ENCODE measurements at places on chromosomes 4 and X.

- no peak for DNase-seq
These were observed 332.7 kb downstream of the PABPC4L start for GRCh38 chr4:133868856-133869255.

DNA sequence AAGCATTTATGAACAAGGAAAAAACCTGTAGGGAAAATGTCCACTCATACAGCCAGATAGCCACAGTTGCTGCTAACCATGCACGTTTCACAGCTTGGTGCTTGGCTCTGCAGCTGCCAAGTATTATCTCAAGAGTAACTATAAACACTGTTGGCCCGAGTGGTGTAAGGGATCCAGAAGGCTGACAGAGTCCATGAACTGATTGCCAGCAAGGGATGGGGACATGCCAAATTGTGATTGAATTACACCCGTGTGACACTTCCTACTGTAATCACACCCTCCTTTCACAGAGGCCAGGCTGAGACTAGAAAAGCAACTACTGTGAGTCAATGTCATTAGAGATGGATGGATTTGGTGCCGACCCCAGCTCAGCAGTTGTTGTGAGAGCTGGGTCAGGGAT, 223.9 kb upstream of the ANKRD50 start:
- DNase-seq = peak; percentile 92

DNA sequence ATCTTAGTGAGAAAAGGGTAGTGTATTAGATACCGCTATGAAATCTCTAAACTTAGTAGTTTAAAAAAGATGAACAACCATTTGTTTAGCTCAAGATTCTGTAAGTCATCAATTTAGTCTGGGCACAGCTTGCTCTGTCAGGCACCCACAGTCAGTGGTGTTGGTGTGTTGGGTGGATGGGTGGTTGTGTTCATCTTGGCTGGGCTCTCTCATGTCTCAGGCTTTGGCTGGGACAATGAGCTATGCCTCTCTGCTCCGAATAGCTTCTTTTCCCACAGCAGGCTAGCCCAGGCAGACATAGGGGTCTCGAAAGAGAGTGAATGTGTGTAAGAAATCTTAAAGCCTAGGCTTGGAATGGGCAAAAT, 127.0 kb upstream of the GATB start:
- no peak for DNase-seq

GRCh38 chrX:905848-906566, 275.4 kb downstream of the SHOX start:
- DNase-seq = no peak

DNA sequence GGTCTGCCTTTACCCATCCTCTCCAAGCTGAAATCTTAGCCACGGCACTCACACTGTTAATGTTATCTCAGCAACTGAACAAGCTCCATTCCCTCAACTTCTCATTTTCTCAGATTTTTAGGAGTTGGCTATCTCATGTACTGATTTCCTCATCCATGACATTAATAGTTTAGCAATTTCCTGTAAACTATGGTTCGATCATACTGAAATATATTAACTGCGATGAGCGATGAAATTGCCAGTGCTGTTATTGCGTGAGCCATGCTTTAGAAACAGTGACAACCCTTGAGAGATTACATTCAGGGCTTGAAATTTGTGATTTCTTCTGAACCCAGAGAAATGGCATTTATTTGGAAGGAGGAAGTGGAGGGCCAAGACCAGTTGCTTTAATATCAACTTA, 223.7 kb downstream of the GPAT3 start:
- DNase-seq = no peak

DNA sequence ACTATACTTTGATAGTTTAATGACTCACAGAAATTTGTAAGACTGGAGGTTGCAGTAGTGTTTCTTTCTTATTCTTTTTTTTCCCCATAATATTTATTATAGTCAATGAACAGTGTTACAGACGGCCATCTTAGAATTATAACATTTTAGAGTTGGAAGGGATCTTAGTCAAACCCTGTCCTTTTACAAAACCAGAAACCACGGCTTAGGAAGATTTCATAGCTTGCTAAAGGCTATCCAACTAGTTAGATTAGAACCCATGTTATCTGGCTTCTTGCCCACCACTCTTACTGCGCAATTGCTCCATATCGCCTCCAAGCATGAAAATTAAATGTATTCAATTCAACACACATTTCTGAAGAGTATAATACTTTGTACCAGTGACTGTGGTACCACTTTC, 1.1 kb downstream of the XIAP start:
- DNase-seq = no peak

- no peak for DNase-seq
These were observed 440.1 kb downstream of the AFF2 start for GRCh38 chrX:148940411-148940996.

GRCh38 chrX:131779306-131779705, 235.4 kb downstream of the OR13H1 start:
- no peak for DNase-seq
